ENCODE measurements at places on chromosomes 2 and 18.

DNA sequence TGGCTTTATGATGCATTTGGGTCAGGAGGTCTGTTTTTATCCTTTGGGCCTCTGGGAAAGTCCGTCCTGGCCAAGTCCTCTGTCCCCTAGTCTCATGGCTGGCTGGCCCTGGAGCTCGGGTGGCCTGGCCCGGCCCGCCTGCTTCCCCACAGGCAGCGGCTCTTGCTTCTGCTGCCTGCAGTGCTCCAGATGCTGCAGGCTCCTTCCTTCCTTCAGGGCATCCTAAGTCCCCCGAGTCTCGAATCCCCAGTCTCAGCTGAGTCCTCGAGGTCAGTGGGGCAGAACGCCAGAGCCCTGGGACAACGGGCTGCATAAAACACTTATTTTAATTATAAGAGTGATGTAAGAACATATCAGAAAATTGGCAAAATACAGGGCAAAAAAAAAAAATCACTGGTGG is 71.2 kb downstream of the HPCAL1 start:
- DNase-seq, result no peak

DNA sequence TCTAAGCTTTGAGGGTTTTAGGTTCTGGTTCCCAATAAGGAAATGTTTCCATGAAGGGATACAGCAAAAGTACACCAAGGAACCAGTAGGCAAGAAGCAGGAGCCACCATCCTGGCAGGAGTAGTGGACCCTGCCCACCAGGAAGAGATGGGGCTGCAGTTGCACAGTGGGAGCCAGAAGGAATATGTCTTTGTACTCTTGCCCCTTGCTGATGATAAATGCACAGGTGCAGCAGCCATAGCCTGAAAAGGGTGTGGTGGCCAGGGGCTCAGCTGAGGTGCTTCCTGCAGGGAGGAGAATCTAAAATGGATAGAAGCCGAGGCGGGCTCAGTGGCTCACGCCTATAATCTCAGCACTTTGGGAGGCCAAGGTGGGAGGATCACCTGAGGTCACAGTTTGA is 27.5 kb downstream of the TMEM127 start:
- no peak for DNase-seq

DNA sequence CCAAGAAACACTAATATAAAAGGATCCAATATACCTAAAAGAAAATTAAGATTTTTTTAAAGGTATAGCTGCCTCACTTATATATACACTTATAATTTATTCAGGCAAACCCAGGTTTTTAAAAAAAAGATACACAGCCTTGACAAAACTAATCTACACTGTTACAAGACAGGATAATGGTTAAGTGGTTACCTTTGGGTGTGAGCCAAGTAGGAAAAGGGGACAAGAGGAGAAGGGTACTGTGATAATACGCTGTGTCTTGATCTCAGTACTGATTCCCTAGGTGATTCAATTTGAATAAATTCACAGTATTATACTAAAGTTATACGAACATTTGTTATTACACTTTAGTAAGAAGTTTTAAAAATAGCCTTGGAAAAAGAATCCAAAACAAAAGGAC is 30.6 kb downstream of the KLHL41 start:
- DNase-seq, result no peak

- no peak for DNase-seq
Measured at GRCh38 chr2:50438259-50438658, 593.7 kb downstream of the NRXN1 start.

GRCh38 chr18:79511271-79511670 is 115.5 kb downstream of the NFATC1 start:
- DNase-seq, result no peak

DNA sequence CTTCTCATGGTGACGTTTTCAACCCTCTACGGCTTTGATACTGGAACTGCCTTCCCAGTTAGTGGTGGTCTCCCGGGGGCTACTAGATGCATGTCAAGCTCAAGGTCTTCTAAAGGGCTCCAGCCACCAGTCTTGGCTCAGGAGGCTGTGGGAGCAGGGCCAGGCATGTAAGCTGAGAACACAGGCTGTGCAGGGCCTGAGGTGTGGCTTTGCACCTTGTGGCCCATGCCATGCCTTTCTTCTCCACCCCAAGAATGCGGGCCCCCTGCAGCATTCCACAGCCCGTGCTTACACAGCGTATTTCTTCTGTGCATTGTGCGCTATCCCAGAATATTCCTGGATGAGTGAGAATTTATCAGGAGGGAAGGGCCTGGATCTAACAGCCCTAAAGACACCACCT is 144.9 kb downstream of the SEPTIN10 start:
- DNase-seq, result no peak

- no peak for DNase-seq
Measured at GRCh38 chr2:120344214-120344975, 1.5 kb upstream of the INHBB start.

DNA sequence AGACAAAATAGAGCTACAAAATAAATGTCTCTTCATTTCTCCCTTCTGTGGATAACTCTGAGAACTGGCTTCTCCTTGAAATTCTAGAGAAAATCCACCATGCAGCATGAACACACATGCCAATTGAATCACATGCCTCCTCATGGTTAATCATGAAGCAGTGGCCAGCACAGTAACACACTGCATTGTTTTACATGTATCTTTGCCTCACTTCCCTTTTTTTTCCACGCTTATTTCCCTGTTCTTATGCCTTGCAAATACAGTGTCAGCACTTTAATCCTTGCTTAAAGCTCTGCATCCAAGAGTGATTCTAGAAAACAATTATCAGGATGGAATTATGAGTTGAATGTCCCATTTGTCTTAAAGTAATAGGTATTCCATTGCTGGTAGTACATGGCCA is 50.3 kb upstream of the ZBTB7C start:
- DNase-seq, result no peak

DNA sequence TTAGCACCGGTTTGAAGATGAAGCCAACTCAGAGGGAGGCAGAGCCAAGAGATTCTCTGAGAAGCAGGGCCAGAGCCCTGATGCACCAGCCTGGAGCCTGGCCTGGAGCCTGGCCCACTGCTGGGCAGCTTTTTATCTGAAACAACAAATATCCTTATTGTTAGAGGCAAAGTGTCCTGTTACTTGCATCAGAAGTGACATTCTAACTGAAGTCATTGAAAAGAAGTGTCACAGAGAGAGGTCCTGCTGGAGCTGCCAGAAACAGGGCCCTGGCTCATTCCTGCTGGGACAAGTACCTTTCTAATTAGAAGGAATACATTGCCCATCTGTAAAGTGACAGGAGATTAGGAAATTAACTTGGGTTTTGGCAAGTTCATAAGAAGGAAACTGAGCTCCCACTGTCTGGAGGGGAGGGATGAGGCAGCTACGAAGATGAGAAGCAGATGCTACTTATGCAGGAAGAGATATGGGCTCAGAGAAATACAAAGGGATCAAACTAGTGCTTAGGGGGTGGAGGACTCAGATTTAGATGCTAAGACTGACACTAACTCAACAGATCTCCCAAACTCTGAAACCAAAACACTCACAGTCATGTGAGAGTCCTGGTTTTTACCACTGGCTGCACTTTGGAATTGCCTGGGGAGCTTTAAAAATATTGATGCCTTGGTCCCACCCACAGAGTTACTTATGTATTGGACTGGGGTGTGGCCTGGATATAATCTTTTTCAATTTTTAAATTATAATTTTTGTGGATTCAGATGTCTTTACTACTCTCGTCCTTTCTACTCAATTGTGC is 11.0 kb upstream of the HK2 start:
- DNase-seq, result no peak

- DNase-seq, result no peak
Measured at GRCh38 chr2:69700381-69700780, 41.6 kb upstream of the ANXA4 start.

DNA sequence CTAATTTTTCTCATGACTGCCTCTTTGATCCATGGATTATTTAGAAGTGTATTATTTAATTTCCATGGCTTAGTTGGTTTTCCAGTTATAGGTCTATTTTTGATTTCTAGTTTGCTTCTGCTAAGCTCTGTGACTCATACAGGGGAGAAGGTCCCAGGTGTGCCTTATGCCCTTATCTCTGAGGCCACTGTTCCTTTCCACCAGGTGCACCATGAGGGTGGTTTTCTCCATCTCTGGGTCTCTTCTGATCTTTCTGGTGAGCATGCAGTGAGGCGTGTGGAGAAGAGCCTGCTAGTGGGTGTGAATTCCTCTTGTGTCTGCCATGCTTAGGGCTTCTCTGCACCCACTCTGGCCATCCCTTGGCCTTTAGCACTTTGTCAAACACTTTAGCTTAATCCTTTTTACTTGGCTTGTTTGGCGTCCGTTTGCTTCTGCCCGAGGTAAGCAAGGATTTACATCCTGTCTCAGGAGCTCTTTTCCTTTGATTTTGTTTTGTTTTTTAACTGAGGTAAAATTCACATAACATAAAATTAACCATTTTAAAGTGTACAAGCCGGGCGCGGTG is 129.8 kb upstream of the ARL4C start:
- DNase-seq, result no peak

DNA sequence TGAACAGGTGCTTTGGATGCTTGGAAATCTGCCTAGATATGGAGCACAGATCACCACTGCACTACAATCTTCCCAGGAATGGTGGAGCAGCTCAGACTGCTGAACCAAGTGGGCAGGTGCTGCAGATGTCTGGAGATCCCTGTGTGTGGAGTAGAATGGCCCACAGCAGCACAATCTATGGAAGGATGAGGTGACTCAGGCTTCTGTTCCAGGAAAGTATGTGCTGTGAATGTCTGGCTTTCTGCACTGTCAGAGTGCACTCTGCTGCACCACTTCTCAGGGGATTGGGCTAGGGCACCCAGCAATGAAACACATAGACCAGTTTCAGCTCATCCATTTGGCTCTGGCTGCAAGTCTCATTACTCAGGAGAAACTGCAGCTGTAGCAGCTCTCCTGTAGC is 865.4 kb upstream of the NXPH2 start:
- DNase-seq, result no peak

- DNase-seq, result no peak
Measured at GRCh38 chr2:3595985-3596384, 1.1 kb downstream of the COLEC11 start.

- no peak for DNase-seq
Measured at GRCh38 chr2:144516411-144516980, 3.4 kb downstream of the ZEB2 start.

DNA sequence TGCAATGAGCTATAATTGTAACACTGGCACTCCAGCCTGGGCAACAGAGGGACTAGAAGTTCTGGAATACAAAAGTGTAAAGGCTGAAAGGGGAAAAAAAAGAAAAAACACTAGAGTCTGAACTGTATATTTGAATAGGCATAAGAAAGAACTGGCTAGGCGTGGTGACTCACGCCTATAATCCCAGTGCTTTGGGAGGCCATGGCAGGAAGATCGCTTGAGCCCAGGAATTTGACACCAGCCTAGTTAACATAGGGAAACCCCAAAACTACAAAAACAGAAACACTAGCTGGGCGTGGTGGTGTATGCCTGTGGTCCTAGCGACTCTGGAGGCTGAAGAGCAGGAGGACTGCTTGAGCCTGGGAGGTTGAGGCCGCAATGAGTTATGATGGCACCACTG is 70.6 kb downstream of the SAP130 start:
- DNase-seq, result no peak

GRCh38 chr2:102634831-102635241 is 15.5 kb downstream of the SLC9A2 start:
- no peak for DNase-seq
